ENCODE measurements at places on chromosomes 7 and 10.
A peak's percentile ranks its signal among the peaks of the same experiment; 100 is the strongest.

GRCh38 chr10:119860866-119861607, 11.6 kb downstream of the MCMBP start:
- DNase-seq: no peak

- DNase-seq: no peak
Observed at GRCh38 chr10:33306126-33306525, 28.3 kb downstream of the NRP1 start.

GRCh38 chr7:157001920-157002818, 8.3 kb downstream of the MNX1 start:
- DNase-seq: no peak

DNA sequence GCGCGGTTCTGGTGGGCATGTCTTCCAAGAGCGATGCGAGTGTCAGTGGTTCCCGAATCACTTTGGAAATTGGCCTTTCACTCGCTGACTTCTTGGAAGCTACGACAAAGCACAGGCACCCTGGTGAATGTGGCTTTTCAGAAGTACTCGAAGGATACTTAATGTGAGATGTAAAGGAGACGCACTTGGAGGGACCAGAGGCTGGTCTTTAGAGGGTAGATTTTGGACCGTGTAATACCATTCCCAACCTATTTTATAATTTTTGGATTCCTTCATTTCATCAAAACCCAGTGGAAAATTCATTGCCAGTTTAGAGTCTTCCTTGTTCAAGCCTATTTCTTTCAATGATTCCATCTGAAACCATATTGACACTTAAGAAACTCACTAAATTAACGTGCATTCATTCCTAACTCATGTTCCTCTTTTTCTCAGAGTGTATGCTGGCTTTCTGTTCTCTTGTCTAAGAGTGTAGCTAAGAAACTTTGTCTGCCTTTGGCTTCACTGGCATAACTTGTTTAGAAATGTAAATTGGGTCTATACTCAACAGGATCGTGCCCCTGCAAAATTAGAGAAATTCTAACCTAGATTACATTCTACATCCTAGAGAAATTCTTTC, 645 bp upstream of the COPG2 start:
- DNase-seq: no peak

- DNase-seq: no peak
Observed at GRCh38 chr10:34667177-34667576, 147.9 kb downstream of the PARD3 start.

DNA sequence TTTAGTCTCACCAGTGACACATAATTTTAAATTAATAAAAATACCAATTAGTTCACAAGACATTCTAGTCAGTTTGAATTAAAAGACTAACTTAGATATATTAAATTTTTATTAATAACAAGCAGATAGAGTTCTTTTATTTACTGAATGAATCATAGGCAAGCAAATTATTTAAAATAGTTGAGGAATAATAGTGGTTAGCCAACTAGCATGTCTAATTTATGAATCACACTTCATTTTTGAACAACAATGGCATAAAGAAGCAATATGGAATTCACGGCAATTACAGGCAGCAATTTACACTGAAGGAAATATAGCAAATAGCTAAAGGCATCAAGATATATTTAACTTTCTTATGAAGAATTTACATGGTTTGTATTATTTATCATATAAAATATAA, 187.0 kb upstream of the SLC26A5 start:
- no peak for DNase-seq

- no peak for DNase-seq
Observed at GRCh38 chr7:124840435-124840834, 74.8 kb upstream of the GPR37 start.

DNA sequence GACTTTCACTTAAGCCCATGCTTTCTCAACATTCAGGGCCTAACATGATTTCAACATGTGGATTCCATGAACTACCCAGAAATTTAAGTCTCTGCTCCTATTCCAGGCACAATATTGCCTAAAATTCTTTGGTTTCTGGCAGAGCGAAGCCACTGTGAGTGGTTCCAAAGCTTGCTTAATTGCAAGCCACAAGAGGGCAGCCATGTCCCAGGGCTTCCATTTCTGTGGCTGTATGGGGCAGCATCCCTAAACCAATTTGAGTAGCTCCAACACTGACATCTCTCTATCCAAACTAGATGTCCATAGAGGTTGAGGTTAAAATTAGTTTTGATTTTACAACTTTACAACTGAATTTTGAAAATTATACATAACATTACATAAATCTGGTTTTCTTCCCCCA, 56.3 kb upstream of the MDFIC start:
- peak; percentile 23 for DNase-seq

GRCh38 chr7:44286182-44286617, 39.2 kb downstream of the CAMK2B start:
- no peak for DNase-seq

DNA sequence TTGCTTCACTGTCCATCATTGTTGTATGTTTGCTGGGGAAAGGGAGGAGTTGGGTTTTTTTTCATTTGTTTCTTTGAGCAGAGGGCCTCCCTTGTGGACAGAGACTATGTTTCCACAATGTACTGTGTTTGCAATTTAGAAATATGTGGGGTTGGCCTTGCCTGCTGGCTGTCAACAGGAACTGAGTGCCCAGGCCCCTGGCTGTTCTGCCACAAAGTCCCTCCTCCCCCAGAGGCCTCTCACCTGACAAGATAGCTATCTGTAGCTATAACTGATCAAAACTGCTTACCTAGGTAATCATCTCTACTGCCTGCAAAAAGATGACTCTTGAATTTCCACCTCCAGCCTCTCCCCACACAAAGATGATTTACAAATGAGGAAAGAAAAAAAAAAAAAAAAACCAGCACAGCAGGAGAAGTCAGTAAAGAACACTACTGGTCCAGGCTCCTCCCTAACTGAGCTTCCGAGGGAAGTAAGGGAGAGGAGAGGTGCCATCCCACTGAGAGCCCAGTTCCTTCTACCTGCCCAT, 121.8 kb downstream of the SGMS1 start:
- DNase-seq: no peak

- DNase-seq: no peak
Observed at GRCh38 chr10:31118556-31118955, 86.9 kb upstream of the ZNF438 start.

- peak; percentile 23 for DNase-seq
Observed at GRCh38 chr7:131556053-131556908, at the start of gene PODXL. Gene PODXL, minus strand, starts transcription at chr7:131556628. Its CDS starts 269 bp downstream, at chr7:131556359.

DNA sequence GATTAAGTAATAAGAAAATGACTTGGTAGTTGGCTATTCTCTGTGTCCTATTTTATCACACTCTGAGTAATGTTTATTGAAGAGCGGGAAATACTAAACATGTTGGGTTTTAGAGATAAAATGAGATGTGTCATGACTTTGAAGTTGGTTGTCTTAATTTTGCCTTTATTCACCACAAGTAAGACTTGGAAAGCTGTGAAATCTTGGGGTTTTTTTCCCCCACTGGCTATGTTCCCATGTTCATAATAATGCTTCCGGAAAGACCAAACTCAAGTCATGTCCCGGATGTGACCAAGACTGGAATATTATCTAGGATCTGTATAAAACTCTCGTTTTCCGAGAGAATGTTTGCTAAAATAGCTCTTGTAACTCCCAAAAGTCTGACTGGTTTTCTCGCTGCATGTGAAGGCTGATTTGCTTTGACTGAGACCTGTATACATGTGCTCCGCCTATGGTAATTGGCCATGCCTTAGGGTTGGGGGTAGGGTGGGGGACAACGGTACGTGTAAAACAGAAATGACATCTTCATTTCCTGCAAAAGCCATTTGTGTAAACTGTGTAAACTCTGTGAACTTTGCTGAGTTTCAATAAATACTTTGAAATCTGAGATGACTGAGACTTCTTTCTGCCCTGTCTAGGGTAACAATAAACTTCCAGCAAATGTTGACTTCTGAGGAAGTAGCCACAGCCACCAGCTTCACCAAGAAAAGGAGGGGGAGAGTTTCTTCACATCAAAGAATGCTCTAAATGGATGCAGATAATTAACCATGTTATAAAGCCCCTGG, 169.6 kb downstream of the ZNF365 start:
- no peak for DNase-seq

DNA sequence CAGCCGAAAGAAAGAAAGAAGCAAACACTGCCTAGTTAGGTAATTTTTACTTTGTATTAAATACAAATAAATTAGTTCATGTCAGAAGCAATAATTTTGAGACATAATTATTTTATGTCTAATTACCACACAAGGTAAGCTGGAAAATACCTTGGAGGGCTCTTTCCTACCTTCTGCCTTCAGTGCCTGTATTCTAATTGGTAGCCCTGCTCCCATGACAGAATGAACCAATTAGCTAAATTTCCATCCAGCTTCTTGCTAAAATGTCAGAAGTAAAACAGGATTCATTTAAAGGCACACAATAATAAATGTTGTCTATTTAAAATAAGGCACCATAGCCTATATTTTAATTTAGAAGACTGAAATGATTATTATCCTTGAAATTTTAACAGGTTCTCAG, 135.4 kb upstream of the POT1 start:
- no peak for DNase-seq
